ENCODE measurements at places on chromosomes 1 and 21. TPM values are rescaled to one million over a fixed set of nuclear protein-coding genes. Genes with fewer than 3 reads are reported as not detected.
A peak's percentile ranks its signal among the peaks of the same experiment; 100 is the strongest.

Gene ZNF683
- total RNA-seq = not detected

- DNase-seq = no peak
Observed at GRCh38 chr1:185821612-185822385, 87.6 kb downstream of the HMCN1 start.

DNA sequence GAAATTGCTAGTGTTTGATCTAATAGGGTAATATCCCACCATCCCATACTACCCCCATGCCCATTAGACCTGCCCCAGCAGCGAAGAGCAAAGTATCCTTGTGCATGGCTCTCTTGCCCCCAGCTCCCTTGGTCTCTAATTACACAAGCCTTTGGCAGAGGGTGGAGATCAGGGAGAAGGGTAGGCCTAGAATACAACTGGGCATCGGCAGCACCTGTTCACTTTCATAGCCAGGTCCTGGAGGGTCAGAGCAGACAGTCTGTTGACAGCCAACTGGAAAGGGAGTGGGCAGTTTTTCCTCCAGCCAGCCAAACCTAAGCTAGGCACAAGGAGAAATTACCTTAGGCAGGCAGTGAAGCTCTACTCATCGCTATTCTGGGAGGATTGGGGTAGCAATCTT lies 2.7 kb upstream of the PIGC start:
- peak; percentile 57 for DNase-seq

DNA sequence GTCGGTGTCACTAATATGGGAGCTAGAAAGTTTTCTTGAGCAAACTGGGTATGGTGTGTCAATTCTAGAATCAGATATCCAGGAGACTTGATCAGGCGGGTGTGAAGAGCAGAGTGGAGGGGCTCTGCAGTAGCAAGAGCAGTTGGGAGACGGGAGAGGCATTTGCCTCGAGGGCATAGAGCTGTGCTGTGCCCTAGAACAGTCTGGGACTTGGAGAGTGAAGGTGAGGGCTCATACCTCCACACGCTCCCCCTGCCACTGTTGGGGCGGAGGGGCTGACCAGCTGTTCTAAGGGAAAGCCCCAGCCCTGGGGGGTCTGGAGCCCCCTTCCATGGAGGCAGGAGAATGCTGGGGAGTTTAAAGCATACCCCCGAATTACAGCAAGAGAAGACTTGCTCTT lies 33.8 kb downstream of the SIM2 start:
- no peak for DNase-seq

- no peak for DNase-seq
Observed at GRCh38 chr1:167136806-167137205, 42.9 kb downstream of the STYXL2 start.

DNA sequence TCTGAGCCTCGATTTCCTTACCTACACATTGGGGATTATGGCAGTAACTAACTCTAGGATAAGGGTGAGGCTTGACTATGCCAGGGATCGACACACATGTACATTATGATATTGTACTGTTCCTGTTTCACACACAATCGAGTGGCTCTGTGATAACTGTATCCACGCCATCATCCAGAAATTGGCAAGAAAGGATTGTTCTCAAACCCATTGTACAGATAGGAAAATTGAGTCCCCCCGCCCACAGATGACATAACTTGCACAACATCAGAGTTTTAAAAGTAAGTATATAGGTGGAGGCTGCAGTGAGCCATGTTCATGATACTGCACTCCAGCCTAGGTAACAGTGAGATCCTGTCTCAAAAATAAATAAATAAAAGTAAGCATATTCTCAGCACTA lies 3.8 kb downstream of the KANK4 start:
- DNase-seq = no peak

All from esophagus muscularis mucosa (tissue), 4 donors.